CD4-positive, alpha-beta T cell treated with Interleukin-10 for 1 hour (primary cell): ENCODE measurements at places on chromosomes 2 and 18.
A peak's percentile ranks its signal among the peaks of the same experiment; 100 is the strongest.

DNA sequence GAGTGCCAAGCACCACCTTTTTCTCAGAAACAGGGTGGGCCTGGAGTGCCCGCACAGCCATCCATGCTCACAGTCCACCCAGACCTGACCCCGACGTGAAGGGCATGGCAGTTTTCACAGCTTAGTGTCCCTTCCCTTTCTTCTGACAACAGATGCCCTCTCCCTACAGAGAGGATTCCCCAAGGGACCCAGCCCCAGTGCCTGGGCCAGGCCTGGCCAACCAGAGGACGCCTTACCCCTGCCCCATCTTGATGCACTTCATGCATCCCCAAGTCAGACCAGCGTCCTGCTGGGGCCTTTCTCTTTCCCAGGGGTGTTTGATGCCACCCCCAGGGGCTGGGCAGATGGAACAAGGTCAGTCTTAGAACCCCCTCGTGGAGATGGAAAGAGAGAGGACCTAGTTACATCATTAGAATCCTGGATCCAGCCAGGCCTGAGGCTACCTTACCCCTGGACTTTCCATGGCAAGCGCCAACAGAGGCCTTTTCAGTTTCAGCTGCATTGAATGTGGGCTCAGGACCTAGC is 3.8 kb downstream of the ANKMY1 start:
- no peak for DNase-seq

DNA sequence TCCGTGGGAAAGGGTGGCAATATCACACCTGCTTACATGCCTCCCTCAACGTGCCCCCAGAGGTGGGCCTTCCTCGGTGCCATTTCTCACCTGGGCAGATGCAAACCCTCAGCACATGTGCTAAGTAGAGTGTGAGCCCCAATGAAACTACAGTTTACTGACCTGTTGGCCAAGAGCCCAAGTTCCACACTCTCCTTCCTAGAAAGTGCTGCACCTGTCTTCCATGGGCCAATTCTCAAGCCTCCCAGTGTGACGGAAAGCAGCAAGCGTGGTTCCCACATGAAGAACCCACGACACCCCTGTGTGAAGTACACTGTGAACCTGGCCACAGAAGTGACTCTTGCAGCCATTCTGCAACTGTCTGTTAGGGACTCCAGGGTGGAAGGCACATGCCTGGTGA is 73.7 kb downstream of the UXS1 start:
- DNase-seq = no peak

DNA sequence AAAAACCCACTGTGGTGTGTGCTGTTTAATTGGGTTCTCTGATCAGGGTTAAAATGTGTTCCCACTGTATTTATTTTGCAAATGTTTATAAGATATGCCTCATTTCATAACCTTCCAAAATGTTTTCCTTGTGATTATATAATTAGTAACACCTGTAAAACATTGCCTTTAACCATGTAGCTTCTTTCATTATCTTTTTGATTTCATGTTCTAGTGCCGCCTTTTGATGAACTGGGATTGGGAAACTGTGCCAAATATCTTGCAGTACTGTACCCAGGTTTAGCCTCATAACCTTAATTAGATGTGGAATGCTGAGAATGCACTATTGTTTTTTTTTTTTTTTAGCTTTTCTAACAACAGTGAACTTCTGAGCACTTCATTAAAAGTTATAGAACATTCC is 96.9 kb downstream of the TANC1 start:
- DNase-seq = no peak

DNA sequence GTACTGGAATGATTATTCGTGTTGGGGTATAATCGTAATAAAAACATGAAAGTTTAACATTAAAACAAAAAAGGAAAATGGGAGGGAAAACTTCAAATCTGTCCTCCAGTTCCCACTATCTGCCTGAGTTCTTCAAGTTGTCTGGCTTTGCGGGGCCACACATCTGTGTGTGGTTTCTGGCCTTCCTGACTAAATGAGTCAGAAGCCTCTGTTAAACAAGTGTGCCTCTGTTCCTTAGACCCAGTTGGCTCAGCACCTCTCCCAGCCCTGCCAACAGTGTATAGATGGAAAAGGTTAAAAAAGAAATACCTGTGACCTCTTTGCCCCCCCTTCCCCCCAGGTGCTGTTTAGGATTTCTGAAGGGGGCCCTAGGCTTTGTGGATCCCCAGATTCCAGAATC is 30.2 kb downstream of the XDH start:
- no peak for DNase-seq

- peak; percentile 30 for DNase-seq
Observed at GRCh38 chr2:230473378-230473777, 57.4 kb downstream of the SP100 start.

DNA sequence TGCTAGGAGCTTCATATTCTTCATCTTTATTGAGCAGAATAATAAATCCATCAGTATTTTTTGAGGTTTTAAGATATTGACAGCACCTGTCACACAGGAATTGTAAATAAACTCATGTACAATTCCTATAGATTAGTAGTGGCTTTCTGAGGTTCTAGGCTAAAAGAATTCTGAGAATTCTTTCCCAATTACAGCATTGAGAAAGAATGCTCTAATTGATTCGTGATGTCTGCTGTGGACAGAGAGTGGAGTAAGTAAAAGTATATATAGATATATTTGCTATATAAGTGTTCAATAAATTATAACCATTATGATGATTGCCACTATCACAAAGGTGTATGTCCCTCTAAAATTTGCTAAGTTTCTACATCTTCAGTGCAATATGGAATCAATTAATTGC is 186.5 kb upstream of the NRP2 start:
- DNase-seq = no peak

DNA sequence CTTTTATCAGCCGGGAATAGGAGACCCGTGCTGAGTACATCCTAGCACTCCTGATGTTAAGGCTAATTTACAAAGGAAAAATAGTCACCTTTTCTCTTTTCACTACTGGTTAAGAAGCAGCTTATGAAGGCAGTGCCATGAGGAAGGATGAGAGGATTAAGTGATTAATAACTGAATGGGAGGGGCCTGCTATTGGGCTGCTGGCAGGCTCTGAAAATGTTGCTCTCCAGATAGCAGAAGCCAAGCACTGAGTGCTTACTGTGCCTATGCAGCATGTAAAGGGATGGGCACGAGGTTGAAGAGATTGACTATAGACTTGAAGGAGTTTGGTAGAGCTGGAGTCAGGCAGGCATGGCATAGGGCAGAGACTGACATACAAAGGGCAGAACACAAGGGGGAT is 282.4 kb upstream of the THSD7B start:
- DNase-seq = no peak

- DNase-seq = no peak
Observed at GRCh38 chr2:165472922-165473321, 3.4 kb downstream of the CSRNP3 start.

DNA sequence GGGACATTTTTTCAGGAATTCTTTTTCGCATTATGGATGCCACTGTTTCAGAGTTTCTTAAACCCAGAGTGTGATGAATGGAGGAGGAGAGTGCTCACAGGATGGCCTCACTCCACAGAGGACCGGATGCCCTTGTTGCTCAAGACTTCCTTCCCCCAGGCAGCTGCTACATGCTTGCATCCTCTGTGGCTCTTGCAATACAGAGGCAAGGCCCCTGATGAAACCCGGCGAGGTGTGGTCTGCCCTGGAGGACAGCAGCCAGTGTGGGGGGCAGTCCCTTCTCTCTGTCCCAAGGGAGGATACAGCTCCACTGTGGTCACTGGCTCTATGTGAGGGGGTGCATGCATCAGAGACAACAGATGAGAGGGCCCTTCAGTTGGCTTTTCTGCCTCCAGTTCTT is 109.6 kb downstream of the SH3RF3 start:
- peak; percentile 30 for DNase-seq

DNA sequence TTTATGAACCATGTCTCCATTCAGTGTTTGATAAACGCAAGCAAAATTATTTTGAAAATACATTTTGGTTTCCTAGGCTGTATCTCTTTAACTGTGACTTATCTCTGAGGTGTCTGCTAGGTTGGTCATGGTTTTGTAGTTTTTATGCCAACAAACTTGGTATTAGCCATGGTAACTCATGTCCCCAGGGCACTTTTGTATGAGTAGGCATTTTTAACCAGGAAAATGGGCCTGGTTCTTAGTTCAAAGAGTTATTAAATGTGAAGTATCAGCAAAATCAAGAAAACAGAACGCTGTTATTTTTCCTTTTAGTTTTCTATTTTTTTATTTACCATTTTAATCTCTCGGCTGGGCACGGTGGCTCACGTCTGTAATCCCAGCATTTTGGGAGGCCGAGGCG is 179.3 kb upstream of the LHCGR start:
- DNase-seq = no peak

GRCh38 chr2:119476301-119477112 is 44.9 kb downstream of the TMEM37 start:
- DNase-seq = peak; percentile 22

- peak; percentile 58 for DNase-seq
Observed at GRCh38 chr2:128273469-128274081, 45.1 kb downstream of the HS6ST1 start.

GRCh38 chr2:37648331-37649011 is 23.0 kb downstream of the CDC42EP3 start:
- peak; percentile 64 for DNase-seq

DNA sequence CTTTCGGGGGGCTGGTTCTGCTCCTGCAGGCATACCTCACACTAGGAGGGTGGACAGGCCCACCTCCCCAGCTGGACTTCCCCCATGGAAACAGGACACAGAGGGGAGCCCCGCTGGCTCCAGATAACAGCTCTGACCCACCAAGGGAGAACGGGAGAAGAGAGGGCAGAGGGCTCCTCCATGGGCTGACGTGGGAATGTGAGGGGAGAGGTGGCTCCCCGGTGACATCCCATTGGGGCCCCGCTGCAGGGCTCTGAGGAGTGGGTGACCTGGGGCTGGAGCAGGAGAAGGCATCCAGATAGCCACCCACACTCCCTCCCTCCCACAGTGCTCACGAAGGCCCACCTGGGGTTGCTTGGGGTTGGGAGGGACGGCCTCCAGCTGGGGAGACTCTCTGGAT is 45.9 kb downstream of the FBLN7 start:
- DNase-seq = no peak

- DNase-seq = no peak
Observed at GRCh38 chr2:227411320-227411989, 23.7 kb upstream of the SCYGR1 start.
